ENCODE measurements at places on chromosomes 16 and 17. TPM values are rescaled to one million over a fixed set of nuclear protein-coding genes. Genes with fewer than 3 reads are reported as not detected.
A peak's percentile ranks its signal among the peaks of the same experiment; 100 is the strongest.

ACSM3 gene
- 107 TPM for polyA plus RNA-seq

- no peak for DNase-seq
Observed at GRCh38 chr17:51647067-51647466, 386.7 kb downstream of the UTP18 start.

DNA sequence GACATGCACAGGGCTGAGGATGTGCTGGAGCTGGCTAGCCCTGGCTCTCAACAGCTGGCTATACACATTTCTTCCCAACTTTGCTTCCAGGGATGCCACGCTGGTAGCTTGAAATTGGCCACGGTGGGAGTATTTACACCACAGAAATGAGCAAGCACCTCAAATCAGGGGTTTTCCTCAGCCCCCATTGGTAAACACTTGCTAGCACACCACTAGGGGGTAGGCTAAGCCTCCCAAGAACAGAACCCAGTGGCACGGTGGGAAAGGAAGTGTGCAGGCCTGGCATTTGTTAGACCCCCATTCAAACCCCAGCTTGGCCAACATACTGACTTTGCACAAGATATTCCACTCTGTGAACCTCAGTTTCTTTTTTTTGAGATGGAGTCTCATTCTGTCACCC is 12.9 kb downstream of the DRC3 start:
- DNase-seq = no peak

DNA sequence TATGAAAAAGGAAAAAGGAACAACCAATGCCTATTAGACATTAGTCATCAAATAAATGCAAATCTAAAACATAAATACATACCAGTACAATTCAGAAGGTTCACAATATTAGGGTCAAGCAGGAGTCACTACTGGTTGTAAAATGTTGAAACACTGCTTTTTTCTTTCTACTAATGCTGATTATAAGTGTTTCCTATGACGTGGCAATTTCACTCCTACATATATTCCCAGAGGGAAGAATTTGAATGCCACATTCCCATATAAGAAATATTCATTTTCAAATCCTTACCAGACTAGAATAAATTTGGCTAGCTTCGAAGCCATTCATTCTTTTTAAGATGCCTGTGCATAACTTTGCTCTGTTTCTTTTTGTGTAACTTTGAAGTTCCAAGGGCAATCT is 2.6 kb upstream of the KRTAP9-2 start:
- DNase-seq = no peak

DNA sequence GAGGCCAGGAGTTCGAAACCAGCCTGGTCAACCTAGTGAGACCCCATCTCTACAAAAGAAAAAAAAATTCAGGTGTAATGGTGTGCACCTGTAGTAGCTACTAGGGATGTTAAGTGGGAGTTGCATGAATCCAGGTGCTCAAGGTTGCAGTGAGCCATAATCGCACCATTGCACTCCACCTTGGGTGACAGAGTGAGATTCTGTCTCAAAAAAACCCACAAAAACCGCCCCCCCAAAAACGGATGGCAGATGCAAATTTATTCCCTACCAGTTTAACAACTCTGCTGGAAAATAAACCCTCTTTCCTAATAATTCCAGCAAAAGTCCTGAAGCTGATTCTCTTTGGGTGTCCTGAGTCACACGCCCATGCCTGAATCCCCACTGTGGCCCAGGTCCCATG is 140.3 kb downstream of the PRKCB start:
- DNase-seq = no peak

DNA sequence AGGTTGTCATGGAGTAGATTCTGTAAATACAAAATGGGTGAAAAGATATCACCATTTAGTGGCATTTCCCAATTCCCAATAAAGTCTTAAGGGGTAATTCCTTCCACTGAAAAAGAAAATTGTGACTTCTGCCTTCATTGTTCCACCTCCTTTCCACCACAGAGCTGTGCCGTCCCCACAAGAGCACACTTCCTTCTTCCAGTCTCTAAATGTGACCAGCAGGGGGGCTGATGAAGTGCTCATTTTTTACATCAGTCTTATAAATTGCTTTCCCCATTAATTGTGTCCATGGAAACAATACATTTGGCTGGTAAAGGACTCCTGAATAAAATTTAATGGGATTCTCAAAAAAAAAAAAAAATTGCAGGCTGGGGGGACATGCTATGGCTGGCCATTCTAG is 260.8 kb upstream of the PSMD7 start:
- DNase-seq = no peak

KRT24 gene
- polyA plus RNA-seq = not detected

GRCh38 chr17:50095626-50096037 is 481 bp downstream of the PDK2 start:
- DNase-seq = no peak

GNGT2 gene
- 2.0 TPM for polyA plus RNA-seq

DNA sequence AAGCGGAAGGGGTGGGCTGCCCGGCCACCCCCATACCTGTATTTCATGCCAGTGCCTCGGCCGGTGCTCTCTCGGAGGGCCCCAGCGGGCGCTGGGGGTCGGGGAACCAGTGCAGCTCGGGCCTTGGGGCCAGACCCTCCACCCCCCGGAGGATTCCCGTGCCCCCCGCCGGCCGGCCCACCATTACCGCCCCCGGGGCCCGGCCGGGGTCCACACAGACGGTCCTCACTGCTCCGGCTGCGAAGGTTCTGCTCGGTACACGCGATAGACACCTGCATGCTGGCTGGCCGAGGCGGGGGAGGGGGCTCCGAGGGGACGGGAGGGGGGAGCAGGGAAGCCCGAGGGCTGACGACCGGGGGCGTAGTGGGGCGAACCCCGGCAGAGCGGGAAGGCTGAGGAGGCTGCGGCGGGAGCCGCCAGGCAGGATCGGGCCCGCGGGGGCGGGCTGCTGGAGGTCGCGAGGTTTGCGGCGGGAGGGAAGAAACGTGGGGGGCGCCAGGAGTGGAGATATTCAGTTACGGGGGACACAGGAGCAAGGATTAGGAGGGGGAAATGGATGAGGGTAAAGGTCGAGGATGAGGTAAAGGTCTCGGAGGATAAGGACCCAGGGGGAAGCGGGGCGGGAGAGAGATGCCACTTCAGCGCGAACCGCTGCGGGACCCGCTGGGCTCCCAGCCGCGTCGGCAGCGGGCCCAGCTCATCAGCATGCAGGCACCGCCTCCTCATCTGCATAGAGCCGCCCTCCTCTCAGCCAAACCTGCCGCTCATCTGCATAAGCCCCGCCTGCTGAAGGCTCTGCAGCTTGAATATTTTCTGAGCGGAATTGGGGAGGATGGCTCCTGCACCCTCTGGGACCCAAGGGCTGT is at the start of gene KCNAB3:
Gene KCNAB3, minus strand, starts transcription at position 699 of the 866 bp plus-strand sequence. Its CDS starts 421 bp downstream, at position 278.
- DNase-seq = no peak

TNP2 gene
- not detected for polyA plus RNA-seq

IGF2BP1 gene
- polyA plus RNA-seq = 23.6 TPM

SLC16A6 gene
- 1.3 TPM for polyA plus RNA-seq

ATP2A3 gene
- 4.3 TPM for polyA plus RNA-seq

DNA sequence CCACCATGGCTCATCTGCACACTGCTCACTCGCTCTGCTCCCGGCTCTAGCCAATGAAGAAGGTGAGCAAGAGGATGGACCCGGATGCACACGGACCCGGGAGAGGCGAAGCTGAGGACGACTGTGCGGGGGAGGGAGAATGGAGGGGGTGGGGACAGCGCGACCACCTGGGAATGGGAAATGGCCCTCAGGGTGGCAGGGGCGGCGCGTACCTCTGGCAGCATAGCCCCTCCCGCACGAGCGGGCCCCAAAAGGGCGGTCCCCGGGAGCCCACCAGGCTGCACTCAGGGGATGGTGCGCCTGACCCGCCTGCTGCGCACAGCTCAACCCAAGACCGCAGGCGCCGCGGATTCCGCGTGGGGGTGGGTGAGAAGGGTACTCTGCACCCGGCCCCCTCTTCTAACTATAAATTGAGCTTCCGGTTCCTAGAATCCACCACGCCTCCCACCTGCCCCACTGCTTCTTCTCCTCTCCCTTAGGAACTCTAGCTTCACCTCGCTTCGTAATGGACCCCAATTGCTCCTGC is 6.1 kb downstream of the MT1H start:
- no peak for DNase-seq

DNA sequence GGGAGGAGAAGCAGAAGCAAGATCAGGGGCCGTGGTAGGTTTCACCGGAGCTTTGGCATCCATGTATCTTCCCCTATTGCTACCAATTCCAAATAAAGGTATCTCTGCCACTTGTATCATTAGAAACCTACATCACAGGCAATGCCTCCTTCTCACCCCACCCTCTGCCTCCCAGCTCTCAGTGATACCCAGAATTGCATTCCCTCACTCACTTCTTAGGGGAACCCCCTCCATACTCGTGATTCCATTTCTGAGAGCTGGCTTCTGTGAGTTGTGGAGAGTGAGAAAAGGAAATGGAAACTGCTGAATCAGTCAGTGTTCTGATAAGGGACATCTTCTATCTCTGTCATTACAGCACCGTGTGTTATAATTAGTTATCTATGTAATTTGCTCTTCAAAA is 2.3 kb upstream of the CCL3 start:
- no peak for DNase-seq

MYH13 gene
- 0.14 TPM for polyA plus RNA-seq

- no peak for DNase-seq
Observed at GRCh38 chr16:1643521-1643920, 31.4 kb downstream of the CRAMP1 start.

DNA sequence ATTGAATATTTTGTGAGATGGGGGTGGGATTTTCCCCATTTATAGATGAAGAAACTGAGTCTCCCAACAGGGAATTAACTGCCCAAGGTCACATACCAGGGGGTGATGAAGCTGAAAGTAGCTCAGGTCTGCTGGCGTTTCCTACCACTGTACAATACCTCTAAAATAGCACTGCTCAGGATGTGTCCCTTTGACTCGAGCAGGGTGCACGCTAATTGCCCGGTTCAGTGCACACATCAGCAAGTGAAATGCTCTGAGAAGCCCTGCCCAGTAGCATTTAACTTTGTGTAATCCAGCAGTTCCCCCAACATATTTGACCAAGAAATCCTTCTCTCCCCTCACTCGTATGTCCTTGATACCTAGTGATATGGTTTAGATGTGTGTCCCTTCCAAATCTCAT is 50.1 kb upstream of the DDX52 start:
- DNase-seq = no peak

C16orf87 gene
- 36.7 TPM for polyA plus RNA-seq

RHOT1 gene
- polyA plus RNA-seq = 60.9 TPM

ABCA9 gene
- polyA plus RNA-seq = 3.1 TPM

AATK gene
- 5.7 TPM for polyA plus RNA-seq

CCL22 gene
- polyA plus RNA-seq = 0.07 TPM

- DNase-seq = no peak
Observed at GRCh38 chr17:17303847-17304490, 796 bp downstream of the NT5M start.

- DNase-seq = no peak
Observed at GRCh38 chr16:20911361-20911760, 10.8 kb downstream of the LYRM1 start.

DNA sequence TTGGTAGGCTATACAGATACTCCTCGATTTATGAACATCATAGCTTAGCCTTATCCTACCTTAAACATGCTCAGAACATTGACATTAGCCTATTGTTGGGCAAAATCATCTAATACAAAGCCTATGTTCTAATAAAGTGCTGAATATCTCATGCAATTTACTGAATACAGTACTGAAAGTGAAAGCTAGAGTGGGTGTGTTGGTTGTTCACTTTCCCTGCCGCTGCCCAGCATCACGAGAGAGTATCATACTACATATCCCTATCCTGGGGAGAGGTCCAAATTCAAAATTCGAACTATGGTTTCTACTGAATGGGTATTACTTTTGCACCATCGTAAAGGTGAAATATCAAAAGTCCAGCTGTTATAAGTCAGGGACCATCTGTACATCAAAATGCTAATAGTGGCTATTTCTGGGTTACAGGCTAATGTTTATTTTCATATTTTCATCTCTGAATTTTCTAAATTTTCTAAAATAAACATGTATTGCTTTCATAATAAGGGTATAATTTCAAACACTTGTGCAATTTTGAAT is 54.5 kb downstream of the NACA2 start:
- DNase-seq = no peak

PLXDC1 gene
- 7.9 TPM for polyA plus RNA-seq

GRCh38 chr17:13822700-13823099 is 221.0 kb upstream of the HS3ST3A1 start:
- no peak for DNase-seq

GRCh38 chr17:57803021-57803420 is 46.8 kb downstream of the MRPS23 start:
- no peak for DNase-seq

KAT7 gene
- polyA plus RNA-seq = 39.3 TPM

KRTAP4-1 gene
- not detected for polyA plus RNA-seq

SLFN14 gene
- 0.21 TPM for polyA plus RNA-seq

DNA sequence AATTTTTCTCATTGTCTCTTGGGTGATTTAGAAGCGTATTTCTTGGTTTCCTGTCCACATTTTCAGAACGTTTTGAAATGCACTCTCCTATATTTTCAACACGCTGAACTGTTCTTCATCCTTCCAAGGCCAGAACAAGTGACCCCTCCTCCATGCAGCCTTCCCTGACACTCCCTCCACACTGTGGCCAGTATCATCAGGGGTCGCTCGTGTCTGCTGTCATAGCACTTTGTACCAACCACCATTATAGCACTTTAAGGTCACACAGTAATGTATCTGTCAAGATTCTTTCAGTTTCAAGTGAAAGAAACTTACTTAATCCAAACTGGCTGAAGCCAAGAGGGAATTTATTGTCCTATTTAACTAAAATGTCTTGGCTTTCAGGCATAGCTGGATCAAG is 17.5 kb upstream of the IL21R start:
- no peak for DNase-seq

XYLT1 gene
- 5.8 TPM for polyA plus RNA-seq

GRCh38 chr17:16085066-16085699 is 85.6 kb downstream of the TTC19 start:
- DNase-seq = no peak

GRCh38 chr17:2070241-2071023 is 15.5 kb downstream of the HIC1 start:
- no peak for DNase-seq

GRCh38 chr16:47049901-47050583 is 76.6 kb upstream of the DNAJA2 start:
- DNase-seq = no peak

KRTAP1-5 gene
- not detected for polyA plus RNA-seq

DNA sequence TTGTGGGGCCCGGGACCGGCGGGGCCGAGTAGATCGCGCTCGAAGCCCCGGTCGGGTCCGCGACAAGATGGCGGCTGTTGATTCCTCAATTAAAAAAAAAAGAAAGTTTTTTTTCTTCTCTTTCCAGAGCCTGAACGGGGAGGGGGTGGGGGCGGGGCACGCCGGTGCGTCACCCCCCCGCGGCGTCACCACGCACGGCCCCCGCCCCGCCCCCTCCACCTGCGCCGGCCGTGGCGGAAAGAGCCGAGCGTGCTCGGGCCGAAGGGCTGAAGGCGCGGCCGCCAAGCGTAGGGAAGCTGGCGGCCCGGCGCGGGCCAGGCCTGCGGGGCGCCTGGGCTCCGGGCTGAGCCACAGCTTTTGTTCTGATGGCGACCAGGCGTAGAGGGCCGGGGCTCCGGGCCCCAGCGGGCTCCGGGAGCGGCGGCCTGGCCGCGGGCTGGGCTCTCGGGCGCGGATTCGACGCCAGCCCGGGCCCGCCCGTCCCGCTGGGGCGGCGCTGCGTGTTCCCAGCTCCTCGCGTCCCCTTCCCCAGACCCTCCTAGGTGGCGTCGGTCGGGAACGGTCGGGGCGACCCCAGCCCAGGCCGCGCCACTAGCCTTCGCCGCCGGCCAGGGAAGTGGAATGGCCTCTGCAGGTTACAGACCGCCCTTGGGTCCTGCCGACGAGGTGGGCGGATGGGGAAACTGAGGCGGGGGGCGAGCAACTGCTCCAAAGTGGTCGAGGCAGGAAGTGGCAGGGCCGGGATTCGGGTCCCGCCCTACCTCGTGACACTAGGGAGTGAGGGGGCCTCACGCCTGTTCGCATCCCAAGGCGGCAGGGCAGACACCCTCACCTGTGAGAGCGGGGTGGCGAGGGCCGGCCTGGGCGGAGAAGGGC is at the start of gene CREBBP:
Gene CREBBP, minus strand, starts transcription at position 91 of the 876 bp plus-strand sequence. CDS start 797 bp downstream, outside the sequence.
- DNase-seq = peak; percentile 80

All from left renal pelvis (tissue), 4 donors.